ENCODE measurements at places on chromosomes 16 and 17.

DNA sequence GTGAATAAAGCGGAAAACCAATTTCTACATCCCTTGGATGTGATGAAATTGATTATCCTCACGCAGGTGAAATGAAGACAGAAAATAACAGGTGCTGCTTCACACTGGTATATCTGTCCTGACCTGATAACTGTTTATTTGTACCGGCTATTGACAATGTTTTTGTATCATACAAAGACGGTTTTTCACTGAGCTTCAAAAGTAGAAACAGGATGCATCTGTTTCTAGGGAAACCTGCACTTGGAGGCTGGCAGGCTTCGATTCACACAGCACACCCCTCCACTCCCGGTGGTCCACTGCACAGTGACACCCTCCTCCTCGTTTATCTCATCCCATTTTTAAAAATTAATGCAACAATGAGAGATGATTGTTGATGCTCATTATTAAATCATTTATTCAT, 104.5 kb downstream of the CPPED1 start:
- no peak for DNase-seq

GRCh38 chr16:84267380-84267779, 27.3 kb upstream of the WFDC1 start:
- no peak for DNase-seq

DNA sequence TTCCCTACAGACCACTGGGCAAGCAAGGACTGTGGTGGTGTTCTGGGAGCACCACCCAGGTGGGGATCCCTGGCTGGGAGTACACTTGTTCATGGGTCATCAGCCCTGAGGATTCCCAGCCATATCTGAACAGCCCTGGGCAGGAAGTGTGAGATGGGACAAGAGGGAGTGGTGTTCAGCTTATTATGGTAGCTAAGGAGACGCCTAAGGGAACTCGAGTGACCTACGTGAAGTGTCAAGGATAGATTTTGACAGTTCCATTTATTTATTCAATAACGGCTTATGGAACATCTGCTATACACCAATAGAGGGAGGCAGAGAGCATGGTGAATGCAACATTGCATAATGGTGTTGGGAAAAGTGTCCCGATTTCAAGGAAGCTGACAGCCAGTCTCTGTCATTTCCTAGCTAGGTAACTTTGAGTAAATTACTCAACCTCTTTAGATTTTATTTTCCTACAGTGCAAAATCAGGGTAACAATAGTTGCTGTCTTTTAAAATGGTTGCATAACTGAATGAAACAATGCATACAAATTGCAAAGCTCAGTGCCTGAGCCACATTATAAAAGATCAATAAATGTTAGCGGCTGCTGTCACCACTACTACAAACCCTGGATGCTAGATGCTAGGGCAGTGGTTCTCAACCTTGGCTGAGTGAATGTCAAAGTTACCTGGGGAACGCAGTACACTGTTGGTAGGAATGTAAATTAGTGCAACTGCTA, 534.1 kb downstream of the GRIN2A start:
- DNase-seq, result no peak

DNA sequence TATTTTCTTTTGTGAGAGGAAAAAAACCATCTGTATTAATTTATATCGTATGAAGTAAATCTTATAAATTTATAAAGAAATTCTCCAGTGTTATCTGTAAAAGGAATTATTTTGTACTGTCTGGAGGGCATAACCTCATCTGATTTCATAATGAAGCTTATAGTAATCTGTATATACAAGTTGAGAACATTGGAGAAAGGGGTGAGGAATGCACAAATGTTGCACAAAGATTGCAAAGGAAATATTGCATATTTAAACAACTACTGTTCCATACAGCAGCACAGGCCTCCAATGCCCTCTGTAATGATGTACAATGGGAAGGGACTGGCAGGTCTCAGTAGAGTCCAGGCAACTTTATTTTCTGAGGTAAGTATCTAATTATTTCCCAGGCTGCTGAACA, 50.8 kb upstream of the KCNJ16 start:
- no peak for DNase-seq

DNA sequence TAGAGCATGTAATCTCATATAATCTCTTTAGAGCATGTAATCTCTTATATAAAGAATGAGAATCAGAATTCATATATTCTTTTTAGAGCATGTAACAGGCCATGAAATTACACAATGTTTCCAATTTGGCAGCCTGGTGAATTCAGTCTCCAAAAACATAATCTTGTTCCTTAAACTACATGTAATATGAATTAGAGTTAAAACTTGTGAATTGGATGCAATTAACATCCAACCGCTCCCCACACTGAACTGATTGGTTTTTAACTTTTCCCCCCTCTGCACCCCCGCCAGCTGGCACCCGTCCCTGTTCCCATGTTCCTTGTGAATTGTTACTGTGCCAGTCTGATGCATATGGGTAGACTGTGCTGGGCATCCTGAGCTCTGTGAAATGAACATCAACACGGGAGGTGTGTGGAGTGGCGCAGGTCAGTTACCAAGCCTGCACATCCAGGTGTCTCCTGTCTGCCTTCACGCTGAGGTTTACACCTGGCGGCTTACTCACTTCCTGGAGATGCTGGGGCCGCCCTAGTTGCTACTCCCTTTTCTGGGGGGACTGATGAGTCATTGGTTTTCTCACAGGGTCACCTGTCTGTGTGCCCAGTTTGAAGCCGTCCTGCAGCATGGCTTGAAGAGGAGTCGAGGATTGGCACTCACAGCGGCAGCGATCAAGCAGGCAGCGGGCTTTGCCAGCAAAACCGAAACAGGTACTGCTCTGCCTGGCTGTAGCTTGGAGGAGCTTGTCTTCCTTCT, 50.4 kb downstream of the SNX29 start:
- DNase-seq, result no peak

DNA sequence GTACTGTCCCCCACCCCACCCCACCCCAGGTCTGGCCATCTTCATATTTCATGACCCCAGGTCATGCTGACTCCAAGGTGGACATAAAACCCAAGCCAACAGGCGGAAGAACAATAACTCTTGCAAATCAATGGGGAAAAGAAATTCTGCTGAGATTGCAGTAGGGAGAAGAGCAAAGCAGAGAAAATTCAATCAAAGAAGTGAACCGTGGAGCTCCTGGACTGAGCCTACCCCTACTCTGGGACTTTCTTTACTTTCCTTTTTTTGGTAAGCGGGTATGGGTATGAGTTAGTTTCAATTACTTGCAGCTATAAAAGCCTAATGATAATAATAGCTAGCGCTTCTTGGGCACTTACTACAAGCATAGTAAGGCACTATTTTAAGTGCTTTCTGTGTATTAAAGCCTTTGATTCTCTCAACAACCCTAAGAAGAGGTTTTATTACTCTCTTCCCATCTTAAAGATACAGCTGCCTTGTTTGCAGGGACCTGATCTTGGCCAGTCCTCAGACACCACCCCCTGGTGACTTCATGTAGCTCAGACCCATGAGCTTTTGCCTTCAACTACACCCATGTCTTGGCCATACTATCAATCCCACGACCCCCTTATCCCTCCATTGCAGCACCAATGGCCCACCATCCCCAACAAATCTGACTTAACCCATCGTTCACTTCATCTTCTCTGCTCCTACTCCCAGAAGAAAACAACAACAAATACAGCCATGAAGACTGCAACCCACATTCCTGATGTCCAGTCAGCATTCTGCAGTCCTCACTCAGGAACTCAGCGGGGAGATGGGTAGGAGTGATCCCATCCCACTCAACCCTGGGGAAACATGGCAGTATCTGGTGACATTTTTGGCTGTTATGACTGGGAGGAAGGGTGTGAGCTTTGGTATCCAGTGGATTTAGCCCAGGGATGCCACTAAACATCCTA, 4.4 kb downstream of the GGA2 start:
- no peak for DNase-seq

DNA sequence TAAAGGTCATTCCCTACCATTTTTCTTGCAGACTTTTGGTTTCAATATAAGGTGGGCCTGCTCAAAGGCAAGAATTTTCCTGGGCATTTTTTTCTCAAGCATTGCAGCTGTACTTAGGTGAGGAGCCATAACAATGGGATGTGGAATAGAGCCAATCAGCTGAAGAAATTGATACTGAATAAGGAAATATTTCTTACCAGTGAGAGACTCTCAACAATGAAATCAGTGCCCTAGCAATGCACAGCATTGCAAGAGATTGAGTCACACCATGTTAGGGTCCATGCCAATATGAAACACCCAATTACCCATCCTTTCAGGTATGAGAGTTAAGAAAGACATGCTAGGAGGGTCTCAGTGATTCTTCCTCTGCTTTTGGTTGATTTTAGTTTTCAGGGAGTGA, 237.6 kb downstream of the SOX9 start:
- no peak for DNase-seq

DNA sequence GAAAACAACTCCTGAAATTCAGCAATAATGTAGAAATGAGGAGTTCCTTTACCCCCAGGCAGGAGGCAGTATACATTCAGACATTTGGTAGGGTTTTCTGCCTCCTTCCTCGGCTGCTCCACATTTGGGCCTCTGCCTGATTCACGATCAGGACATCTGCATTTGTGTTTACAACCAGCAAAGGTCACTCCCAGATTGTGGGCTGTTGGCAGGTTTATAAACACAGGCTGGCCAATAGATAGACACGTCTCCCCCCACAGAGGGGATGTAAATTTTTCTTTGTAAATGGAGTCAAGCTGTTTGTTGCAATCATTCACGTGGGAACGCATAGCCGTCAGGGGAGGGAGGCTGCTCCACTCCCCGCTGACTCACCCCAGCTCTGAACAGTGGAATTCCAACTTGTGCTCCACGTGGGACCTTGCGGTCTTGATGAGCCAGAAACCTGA, 252.1 kb upstream of the N4BP1 start:
- no peak for DNase-seq

- DNase-seq, result no peak
Observed at GRCh38 chr17:50027172-50027880, 28.6 kb upstream of the ITGA3 start.

DNA sequence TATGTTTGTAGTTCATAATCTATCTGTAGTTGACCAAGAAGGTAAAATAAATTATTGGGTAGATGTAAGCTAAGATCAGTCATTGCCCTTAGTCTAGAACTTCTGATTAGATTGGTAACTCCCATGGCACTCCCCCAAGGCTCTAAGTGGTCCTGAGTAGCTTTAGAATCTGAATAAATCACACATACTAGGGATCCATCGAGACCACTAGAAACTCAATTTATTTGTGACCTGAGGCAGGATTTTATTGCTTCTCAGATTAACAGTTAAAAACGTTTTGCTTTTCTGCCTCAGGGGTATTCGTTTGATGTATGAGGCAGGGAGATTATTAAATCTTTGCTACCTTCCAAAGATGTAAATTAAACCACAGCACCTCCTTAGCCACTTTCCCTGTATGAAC, 24.9 kb downstream of the CMTR2 start:
- DNase-seq, result no peak

DNA sequence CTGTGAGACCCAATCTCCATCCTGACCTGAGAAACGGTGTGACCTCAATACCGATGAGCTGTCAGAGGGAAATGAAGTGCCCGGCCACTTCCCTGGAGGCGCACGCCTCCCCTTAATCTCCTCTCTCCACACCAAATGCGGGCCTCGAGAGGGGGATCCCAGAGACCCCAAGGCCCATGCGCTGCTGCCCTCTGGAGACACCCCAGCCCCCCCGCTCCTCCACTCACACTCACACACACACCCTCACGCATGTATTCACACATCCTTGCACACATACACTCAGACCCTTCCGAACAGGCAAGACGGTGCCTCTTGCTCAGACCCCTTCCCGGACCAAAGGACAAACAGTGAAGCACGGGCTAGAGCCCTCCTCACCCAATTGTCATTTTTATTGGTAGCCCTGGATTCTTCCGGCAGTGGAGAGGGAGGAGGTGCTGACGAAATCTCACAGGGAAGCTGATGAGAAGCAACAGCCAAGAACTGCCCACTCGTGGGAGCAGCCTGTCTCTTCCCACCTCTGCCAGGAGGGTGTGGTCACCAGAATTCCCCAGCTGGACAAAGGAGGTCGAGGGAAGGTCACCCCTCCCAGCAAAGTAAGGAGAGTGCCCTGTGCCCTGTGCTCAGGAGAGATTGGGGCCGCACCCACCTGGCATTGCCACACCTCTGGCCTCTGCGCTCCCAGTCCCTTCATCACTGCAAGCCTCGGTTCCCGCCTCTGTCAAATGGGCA, 136.0 kb upstream of the TNRC6C start:
- DNase-seq, result no peak

GRCh38 chr16:49499869-49500610, 126.4 kb downstream of the C16orf78 start:
- no peak for DNase-seq

DNA sequence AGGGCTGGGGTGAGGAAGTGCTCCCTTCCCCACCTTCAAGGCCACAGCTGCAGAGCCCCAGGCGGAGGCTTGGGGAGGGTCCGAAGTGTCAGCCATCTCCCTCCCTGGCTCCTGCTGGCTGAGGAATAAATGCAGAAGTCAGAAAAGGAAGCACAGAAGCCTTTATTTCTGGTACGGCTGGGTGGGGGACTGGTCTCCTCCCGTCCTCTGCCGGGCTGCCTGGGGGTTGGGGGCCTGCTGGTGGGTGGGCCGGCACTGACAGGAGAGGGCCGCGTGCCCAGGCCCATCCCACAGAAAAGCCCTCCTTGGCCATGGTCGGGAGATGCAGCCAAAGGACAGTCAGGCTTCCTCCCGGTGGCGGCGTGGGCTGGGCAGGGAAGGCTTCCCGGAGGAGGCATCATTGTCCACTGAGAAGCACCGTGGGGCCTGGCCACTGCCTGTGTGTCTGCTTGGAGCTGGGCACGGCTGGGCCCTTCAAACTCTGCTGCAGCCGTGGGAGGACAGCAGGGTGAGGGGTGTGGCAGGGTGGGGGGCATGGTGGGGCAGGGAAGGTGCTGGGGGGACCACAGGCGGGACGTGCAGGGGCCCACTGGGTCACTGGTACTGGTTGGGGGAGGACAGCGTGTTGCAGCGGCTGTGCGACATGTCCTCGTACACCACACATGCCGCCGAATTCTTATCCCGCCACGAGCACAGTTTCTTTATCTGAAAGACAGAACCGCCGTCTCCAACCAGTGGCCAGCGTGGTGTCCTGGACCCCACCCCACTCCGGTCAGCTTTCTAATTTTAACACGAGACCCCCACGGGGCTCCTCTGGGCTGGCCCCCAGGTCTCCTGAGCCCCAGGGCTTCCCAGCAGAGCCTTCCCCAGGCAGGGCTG, 2.4 kb downstream of the CD7 start:
- DNase-seq, result no peak

Measured in activated CD4-positive, alpha-beta T cell treated with anti-CD3 and anti-CD28 coated beads for 24 hours (primary cell).